CD4-positive, alpha-beta T cell treated with Interleukin-17A for 1 hour (primary cell): ENCODE measurements at places on chromosomes 4 and X.

DNA sequence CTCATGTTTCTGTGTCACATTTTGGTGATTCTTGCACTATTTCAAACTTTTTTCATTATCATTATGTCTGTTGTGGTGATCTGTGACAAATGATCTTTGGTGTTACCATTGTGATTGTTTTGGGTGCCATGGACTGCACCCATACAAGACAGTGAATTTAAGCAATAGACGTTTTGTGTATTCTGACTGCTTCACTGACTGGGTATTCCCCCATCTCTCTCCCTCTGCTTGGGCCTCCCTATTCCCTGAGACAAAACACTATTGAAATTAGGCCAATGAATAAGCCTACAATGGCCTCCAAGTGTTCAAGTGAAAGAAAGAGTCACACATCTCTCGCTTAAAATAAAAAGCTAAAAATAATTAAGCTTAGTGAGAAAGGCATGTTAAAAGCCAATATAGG, 60.2 kb downstream of the BANK1 start:
- no peak for DNase-seq

- DNase-seq: no peak
Measured at GRCh38 chr4:152690706-152691651, 11.2 kb upstream of the TMEM154 start.

DNA sequence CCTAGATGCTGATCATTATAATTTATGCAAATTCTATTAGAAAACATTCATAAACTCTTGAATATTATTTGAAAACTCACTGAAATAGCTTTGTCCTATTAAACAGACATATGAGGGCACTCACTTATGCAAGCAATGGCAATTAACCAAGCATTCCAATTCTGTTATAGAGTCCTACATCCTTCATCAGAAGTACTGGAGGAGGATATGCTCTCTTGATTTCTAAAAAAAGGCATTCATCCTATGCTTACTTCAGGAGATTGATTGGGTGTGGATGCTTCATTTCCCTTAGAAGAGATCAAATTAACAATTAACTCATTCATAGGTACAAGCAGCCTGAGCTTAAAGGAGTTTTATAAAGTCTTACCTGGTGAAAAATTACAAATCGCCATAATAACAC, 1317.2 kb downstream of the PCDH7 start:
- DNase-seq: no peak

DNA sequence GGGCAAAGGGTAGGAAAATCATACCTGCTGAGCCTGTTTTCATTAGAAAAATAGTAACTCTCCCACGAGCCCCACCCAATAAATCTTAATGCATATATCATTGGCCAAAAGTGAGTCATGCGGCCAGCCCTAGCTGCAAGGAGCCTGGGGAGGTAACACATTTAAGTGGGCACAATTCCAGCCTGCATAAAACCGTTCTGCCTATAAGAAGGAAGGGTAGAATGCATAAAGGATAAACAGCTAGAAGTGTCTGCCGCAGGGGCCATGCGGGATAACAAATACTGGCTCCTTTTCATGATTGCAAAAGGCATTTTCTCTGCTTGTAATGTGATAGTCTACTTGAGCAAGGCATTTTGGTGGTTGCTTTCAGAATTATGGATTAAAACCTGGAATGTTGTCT, 37.1 kb downstream of the EFHC2 start:
- DNase-seq: no peak

DNA sequence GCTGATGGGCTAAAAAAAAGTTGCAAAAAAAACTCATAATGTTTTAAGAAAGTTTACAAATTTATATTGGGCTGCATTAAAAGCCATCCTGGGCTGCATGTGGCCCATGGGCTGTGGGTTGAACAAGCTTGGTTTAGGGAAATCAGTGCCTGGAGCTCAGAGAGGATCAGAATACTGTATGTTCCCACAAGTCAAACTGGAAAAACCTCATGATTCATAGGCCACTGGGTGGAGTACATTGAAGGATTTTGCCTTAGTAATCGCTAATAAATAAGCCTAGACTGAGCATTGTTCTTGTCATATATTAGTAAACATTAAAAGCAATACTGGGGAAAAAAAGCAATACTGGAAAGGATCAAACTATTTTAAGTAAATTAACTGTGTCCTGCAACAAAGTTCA, 246.3 kb upstream of the TAPT1 start:
- DNase-seq: no peak
